GM19239 (cell line): ENCODE measurements at places on chromosomes 4 and X.

DNA sequence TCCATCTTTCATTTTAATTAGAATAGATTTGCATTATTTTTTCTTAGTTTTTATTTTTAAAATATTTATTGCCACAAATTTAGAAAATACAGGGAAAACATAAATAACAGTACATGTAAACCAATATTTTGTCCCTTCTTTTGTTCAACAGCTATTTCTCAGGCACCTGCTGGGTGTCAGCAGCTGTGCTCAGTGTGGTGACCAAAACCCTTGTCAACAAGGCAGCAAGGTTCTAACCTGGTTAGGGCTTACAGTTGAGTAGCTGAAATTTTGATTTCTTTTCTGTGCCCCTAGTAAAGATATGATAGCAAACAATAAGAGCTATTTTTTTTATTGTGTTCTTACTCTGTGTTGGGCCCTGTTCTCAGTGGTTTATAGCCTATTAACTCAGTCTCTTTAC is 128.1 kb downstream of the PTTG2 start:
- DNase-seq = no peak

- no peak for DNase-seq
These were observed 19.5 kb downstream of the SMAD1 start for GRCh38 chr4:145501051-145501660.

DNA sequence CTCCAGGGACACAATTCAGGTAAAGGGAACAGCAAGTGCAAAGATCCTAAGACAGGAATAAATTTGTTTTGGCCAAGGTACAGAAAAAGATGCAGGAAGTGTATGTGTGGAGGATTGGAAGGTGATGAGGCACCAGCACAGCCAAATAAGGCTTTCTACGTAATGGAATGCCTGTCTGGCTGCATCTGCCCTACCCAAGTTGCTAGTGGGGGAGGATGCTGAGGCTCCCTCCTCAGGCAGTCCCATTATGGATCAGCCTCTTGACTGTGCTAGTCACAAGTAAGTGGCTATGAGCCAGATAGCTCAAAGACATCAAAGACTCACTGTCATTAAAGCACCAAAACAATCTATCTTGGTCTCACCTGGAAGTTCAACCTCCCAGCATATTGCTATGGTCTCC is 300.9 kb upstream of the FAT4 start:
- DNase-seq = no peak

DNA sequence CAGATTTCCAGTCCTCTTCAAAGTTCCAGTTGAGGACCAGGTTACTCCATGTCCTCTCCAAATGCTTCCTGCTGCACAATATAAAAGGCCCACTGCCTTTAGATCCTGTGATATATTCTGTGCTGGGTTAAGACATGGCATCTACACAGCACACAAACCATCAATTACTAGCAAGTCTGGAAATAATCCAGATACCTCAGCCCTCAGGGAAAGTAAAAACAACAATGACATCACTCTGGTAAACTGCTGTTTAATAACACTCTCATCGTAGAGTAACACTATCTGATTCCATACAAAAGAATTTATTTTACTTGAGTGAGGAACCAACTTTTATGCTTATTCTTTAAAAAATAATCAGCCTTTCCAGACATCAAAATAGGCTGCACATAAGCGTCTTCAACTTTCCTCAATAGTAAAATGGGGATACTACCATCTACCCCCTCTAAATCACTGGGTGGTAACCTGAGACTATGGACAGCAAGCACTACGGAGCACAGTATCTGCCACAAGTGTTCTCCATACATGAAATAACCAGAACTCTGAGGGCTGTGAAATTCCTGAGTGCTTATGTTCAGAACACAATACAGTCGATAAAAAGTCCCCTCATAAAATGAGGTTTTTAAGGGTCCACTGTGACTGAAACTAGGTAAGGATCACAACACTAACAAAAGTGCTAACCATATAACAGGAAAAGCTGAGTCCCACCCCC is 53.4 kb downstream of the ABCG2 start:
- DNase-seq = no peak

DNA sequence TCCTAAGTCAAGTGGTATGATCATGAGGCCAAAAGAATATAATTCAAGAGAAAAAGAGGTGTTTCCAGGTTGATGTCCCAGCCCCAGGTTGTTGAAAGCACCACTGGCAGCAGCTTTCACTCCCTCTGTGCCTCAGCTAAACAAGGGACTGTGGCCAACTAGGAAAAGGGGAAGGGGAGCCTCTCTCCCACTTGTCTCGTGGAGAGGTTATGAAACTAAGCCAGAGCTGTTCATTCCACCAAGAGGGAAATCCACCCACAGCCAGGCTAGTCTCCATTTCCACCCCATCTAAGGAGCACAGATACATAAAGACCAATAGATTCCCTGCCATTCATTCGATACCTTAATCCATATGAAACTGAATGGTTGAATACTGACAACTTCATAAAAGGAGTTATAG is 8.1 kb downstream of the ANXA5 start:
- no peak for DNase-seq

DNA sequence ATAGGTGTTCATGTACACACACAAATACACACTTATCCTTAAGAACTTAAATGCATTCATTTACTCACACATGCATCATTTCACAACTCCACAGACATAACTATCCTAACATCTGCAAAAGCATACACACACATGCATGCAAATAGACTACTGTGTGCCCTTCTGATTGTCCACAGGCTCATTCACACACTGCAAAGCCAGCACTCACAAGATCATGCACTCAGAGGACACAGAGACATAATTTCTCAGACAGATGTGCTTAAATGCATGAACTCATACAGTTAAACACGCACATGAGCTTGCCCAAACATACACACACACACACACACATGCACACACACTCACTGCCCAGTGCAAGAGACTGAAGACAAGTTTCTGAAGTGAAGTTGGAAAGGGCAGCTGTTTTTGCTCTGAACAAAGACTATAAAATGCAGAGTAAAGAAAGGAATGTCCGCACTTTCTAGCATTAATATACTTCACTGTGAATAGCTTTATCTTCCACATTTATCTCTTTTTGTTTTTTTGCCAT is 1018.0 kb upstream of the HS3ST1 start:
- no peak for DNase-seq

DNA sequence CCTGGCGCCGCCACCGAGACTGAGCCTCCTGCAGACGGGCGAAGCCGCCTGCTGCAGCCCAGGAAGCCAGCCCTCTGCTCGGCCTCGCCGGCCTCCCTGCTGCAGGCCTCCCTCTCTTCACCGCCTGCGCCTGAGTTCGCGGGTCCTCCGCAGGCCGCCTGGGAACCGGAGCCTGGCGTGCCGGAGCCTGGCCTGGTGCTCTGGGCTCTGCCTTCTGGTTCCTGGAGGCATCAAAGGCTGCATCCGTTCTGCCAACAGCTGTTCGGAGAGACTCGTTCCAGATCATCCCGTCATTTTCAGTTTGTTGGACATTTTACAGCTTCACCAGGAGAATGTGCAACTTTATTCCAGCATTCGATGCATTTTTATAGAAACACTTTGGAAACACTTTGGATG is 178.0 kb downstream of the DCLK2 start:
- DNase-seq = no peak

GRCh38 chrX:139204898-139205667 is 325.5 kb upstream of the F9 start:
- no peak for DNase-seq

DNA sequence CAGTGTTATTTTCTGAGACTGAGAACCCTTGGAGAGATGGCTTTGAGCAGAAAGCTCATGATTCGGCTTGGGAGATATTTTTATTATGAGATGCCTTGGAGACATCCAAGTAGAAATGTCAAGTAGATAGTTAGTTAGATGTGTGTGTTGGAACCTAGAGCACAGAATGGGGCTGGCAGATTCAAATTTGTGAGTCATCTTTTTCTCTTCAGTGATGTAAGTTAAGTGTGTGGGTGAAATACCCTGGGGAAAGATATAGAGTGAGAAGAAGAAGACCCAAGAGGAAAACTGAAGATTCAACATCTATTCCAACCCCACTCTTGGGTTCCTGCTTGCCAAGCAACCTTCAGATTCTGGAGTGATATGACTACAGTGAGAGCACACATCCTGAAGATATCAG is 580.8 kb upstream of the AMOT start:
- DNase-seq = no peak

DNA sequence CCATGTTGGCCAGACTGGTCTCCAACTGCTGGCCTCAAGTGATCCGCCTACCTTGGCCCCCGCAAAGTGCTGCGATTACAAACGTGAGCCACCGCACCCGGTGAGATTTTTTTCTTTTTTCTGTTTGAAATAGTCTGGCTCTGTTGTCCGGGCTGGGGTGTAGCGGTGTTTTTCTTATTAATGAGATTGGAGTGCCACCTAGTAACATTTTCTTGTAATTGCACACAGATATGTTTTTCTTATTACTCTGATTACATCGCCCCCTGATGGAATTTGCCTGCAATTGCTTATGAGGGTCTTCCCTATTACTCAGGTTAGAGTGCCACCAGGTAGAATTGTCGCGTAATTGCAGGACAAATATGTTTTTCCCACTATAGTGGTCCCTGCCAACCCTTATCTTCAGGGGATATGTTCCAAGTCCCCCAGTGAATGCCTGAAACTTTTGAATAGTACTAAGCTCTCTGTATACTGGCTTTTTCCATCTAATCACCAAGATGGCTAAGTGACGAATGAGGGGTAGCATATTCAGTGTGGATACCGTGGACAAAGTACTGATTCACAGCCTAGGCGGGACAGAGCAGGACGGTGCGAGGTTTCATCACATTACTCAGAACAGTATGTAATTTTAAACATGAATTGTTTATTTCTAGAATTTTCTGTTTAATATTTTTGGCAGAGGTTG is 8.6 kb upstream of the PDHA1 start:
- no peak for DNase-seq

- DNase-seq = no peak
These were observed 55.0 kb downstream of the PRPS1 start for GRCh38 chrX:107683124-107683895.

GRCh38 chrX:21840193-21840545 is 752 bp downstream of the MBTPS2 start:
- DNase-seq = no peak

DNA sequence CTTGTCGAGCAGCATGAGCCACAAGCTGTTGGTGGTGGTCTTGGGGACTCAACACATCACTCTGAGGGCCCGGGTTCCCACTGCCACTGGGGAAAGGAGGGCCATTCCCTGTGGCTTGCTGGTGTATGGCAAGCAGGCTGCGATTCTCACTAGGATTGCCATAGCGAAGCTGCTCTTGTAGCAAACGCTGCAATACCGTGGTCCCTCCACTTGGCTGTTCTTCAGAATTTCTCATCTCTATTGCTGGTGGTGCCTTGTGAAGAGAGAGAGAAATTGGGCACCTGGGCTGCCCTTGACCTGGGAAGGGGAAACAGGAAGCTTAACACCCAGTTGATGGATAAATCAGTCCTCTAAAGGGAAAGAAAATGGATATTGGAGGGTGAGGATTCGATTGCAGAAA is 17.7 kb downstream of the AMOT start:
- no peak for DNase-seq

DNA sequence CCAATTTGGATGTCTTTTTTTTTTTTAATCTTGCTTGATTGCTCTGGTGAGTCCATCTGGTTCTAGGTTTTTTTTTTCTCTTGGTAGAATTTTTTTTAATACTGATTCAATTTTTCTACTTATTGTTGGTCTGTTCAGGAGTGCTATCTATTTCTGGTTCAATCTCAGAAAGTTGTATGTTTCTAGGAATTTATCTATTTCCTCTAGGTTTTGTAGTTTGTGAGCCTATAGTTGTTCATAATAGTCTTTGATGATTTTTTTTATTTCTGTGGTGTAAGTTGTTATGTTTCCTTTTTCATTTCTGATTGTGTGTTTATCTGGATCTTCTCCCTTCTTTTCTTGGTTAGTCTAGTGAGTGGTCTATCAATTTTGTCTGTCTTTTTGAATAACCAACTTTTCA is 129.6 kb downstream of the FAM13A start:
- no peak for DNase-seq

DNA sequence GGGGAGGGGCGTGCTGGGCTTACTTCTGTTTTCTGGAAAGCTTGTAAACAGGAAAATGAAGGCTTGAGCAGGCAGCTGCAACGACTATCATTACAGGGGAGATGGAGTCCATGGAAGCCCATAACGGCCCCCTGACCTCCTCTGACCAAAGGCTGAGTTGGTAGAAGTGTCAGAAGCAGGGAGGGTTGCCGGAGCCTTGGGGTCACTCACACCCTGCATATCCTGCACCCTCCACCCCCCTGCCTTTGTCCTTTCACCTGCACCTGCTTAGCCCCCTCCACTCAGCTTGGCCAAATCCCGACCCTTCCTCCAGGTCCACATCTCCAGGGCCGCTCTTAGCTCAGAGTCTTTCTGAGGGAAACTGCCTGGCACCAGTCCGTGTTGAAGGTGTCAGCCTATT is 12.5 kb upstream of the MSX1 start:
- no peak for DNase-seq

DNA sequence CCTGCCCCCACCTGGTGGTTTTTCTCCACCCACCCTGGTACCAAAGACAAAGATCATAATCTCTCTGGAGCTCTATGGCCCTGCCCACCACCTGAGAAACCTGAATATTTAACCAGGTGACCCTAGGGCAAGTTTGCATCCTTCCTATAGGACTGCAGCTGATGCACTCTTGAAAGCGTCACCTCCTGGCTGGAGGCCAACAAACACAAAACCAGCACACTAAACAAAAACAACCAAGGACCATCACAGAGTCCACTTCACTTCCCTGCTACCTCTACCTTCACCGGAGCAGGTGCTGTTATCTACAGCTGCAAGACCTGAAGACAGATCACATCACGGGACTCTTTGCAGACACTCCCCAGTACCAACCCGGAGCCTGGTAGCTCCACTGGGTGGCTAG is 296.7 kb upstream of the FGF13 start:
- no peak for DNase-seq

DNA sequence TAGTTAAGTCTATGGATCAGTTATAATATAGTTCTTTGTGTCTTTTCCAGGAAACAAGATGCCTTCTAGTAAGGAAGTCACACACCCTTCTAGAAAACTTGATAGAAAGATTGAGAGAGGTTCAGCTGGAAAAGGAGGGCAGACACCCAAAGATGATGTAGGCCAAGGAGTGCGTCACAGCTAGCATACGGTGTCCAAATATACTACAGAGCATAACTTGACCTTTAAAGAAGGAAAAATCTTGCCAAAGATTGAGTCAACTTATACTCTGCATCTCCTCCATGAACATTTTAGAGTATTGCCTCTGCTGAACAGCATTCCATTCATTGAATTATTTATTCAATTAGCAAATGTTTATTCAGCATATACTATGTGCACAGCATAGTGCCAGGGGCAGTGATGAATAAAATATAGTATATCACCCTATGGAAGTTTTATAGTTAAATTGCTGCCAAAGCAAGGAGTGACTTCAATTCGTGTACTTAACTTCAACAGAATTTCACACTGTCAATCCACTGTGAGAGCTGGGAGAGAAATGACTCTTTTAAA is 51.9 kb upstream of the SLC6A14 start:
- DNase-seq = no peak

DNA sequence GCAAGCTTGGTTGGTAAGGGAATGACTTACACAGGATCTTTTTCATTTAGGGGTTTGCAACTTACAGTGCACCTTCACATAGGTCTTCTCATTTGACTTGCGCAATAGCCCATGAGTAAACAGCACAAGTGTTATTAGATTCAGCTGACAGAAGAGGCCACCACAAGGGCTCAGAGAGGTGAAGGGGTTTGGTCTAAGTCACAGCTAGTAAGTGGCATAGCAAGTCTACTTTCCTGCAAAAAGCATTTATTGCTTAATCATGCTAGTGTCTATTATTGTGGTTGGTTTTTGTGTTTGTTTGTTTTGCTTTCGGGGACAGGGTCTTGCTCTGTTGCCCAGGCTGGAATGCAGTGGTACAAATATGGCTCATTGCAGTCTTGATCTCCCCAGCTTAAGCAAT is 83.3 kb downstream of the SPRY1 start:
- DNase-seq = no peak
